Pulmonary artery endothelial cell (primary cell): ENCODE measurements at places on chromosomes 5 and 9. TPM values are rescaled to one million over a fixed set of nuclear protein-coding genes. Genes with fewer than 3 reads are reported as not detected.

- DNase-seq, result no peak
Observed at GRCh38 chr9:107292821-107293542, 9.9 kb downstream of the RAD23B start.

Gene OBP2B
- total RNA-seq, result not detected in 2 replicates

Gene CTSL
- 104 and 178 TPM in 2 replicates for total RNA-seq

DNA sequence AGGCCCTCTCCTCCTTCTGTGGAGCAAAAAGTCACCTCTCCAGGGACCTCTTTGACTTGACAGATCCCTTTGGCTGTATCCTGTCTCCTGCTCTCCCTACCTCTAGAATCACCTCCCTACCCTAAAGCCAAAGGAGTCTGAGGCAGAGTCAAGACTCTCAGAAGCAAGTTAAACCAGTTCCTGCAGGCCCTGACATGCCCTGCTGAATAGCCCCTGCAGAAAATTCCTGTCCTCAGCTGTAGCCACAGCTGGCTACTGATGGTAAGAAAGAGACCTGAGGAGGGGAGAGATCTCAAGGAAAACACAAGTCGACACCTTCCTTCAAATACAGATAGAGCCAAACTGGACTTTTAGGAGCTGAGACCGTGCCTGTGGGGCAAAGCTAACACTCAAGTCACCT, 23.7 kb upstream of the UBAP2 start:
- no peak for DNase-seq

GRCh38 chr5:142904416-142904815, 134.2 kb downstream of the ARHGAP26 start:
- DNase-seq, result no peak

DNA sequence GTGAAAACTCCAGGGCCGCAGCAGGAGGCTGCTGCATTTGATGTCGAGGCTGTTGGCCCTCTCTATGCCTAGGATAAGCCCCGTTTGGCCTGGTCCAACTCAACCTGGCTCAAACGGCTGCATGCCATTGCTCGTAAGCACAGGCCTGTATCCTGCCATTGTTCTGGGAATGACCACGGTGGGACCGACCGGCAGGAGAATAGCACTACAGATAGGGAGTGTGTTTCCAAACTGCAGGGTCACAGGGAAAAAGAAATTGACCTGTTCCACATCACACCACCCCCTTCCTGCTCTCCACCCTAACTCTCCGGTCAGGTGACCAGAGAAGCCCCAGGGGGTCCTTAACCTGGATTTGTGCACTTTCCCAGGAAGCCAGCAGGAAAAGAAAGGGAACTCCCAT, 278.7 kb upstream of the KLF4 start:
- DNase-seq, result no peak

Gene CTXN3
- total RNA-seq, result not detected in 2 replicates

Gene CDX1
- total RNA-seq, result not detected in 2 replicates

Gene CER1
- total RNA-seq, result not detected in 2 replicates

DNA sequence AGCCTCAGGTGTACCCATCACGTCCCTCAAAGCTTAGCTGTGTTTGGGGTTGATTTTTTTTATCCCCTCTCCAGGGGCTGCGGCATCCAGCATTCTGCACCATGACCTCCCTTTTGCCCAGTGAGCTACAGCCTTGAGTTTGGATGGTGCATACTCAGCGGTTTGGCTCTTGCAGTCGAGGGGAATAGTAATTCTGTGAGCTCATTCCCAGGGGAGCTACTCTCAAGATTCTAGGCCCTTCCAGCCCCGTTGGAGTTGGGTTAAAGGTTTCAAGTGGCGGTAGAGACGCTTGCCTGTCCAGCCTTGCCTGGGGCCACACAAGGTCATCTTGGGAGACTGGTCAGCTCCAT, 102.2 kb upstream of the SPRY4 start:
- DNase-seq, result no peak

Gene NXNL2
- not detected in 2 replicates for total RNA-seq

Gene SPATA31C1
- total RNA-seq, result not detected in 2 replicates

DNA sequence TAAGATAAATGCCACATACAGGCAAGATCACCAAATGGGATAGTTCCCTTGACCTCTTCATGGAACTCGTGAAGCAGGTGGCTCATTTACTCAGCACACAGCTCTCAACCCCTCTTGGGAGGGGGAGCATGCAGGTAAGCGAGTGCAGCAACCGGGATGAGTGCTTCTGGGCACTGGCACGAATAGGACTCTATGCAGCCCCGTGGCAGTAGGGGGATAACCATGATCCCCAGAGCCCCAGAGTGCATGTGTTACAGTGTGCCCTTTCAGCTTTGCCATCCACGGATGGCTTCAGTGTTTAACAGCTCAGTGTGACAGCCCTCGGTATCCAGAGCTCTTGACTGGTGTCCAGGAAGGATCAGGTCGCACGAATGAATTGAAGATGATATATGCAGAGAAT, 1187.1 kb downstream of the CDH9 start:
- DNase-seq, result no peak

- DNase-seq, result no peak
Observed at GRCh38 chr5:151470439-151470838, 23.0 kb downstream of the SLC36A1 start.

- DNase-seq, result no peak
Observed at GRCh38 chr9:106478312-106478711, 384.7 kb upstream of the ZNF462 start.

Gene PCDHGA4
- total RNA-seq, result 2.0 and 3.5 TPM in 2 replicates

GRCh38 chr5:6496207-6496584, 47.5 kb downstream of the UBE2QL1 start:
- DNase-seq, result no peak

GRCh38 chr9:101209670-101210069, 175.1 kb downstream of the BAAT start:
- DNase-seq, result no peak

- DNase-seq, result peak; percentile 85
Observed at GRCh38 chr5:132294728-132295504, 722 bp downstream of the SLC22A4 start.

Gene LCNL1
- not detected in 2 replicates for total RNA-seq

GRCh38 chr5:128927644-128928043, 37.6 kb upstream of the SLC27A6 start:
- no peak for DNase-seq

DNA sequence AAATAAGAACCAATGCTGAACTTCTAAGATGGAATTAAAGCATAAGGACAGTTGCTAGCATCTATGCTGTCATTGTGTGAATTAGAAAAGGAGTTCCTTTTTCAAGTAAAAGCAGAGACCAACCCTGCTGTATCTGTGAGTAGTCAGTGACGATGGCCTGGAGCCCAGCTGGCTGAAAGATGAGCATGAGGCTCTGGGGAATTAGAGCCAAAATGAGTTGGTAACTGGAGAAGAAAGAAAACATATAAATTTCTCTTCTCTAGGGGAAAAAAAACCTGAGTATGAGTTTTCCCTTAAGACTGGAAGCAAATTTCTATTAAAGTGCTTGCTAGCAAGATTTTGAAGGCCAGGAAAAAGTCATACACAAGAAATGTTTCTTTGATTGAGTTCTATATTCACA, 1.6 kb upstream of the SPZ1 start:
- DNase-seq, result no peak

DNA sequence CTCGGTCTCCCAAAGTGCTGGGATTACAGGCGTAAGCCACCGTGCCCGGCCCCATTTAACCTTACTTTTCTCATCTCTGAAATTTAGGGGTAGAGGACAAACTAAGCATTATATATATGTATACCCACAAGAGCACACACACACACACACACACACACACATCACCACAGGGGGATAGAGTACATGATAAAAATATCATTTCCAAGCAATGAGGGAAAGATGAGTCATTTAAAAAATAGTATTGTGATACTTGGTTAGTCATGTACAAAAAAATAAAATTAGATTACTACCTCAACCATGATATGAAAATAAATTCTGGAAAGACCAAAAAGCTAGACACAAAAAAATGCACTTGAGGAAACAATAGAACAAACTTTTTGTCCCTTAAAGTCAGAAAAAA, 67.2 kb downstream of the CDH18 start:
- DNase-seq, result no peak

Gene CCDC192
- total RNA-seq, result not detected in 2 replicates

Gene KLHL3
- total RNA-seq, result 14.9 and 20.0 TPM in 2 replicates

Gene C9orf153
- total RNA-seq, result 0.07 and 0.14 TPM in 2 replicates

- DNase-seq, result no peak
Observed at GRCh38 chr9:92171822-92172221, 56.6 kb upstream of the SPTLC1 start.

GRCh38 chr9:100865111-100865510, 163.4 kb upstream of the PLPPR1 start:
- DNase-seq, result no peak

DNA sequence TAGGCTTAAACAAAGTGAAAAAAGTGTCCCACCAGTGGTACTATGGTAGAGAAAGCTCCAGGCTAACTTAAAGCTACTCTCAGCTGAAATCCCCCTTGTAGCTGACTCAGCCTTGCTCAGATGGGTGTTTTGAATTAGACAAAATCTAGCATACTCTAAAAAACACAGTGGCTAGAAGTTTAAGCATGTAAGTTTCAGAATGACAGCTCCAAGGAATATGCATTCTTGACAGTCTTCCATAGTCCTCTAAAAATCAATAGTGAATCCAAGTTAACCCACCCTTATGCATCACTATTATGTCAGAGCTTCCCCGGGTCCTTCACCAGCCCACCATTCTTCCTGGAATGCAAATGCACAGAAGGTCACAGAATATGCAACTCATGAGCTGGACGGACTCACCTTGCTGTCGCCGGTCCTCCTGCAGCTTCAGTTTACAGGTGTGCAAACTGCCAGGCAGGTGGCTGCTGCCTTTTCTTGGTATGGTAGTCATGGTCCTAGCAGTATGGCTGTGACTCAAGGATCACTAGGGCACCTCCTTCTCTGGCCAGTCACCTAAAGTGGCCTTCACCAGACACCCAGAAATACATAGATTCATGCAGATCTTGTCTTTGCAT, 668 bp downstream of the RANBP3L start:
- no peak for DNase-seq

DNA sequence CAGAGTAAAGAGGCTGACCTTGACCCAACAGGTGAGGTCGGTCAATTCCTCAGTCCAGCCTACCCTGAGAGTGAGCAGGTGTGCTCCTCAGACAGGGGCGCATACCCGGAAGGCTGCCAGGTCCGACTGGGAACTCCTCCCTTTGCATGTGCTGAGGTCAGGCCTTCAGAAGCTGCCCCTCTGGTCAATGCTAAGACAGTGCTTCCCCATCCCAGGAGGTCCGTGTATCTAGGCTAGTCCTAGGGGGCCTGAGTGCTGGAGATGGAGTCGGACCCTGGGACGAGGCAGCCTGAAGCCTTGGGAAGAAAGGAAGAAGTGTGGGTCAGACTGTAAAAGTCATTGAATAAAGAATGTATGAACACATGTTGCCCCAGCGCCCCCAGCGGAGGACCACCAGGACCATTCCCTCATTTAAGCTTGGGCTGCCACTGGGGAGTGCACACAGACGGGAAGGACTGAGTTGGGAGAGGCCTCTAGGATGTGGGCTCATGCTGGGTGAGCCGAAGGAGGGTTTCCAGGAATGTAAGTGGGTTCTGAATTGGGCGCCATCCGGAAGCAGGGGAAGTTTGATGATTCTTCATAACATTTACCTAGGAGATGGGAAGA, 41.0 kb upstream of the GFPT2 start:
- no peak for DNase-seq

DNA sequence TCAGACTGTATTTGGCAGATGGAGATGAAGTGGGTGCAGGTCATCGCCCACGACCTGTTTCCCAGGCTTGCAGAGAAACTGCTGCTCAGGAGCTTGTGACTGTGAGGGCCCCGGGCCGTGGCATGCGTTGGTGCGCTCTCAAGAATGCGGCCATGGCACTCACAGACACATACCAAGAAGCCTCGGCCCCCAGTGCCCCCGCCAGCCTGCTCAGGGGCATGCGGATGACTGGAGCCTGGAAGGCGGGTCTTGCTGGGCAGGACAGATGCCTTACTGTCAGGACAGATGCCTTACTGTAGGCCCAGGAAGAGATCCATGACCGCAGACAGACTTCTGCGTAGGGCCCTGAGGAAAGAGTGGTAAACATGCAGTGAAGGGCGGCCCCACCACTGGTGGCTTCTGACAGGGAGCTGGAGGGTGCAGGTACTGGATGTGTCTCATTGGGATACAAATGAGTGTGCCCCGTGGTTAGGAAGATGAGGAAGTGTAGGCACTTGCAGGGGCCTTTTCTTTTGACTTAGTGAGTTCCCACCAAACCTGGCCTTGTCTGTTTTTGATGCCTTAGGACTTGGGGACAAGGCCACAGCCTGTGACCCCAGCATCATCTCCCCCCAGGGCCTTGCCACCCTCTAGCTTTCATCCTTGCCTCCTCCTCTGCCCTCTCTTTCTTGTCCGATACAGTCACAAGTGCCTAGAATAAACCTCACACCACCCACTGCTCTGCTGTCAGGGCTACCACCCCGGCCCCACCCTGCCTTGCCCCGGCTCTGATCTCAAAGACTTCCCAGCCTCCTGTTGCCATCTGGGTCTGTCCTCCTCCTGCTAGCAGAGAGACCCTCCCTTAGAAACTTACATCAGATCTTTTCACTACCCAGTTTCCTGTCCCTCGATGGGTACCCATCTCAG, 68.8 kb upstream of the ABL1 start:
- DNase-seq, result no peak

Gene IFNB1
- not detected in 2 replicates for total RNA-seq

- DNase-seq, result no peak
Observed at GRCh38 chr5:43433382-43433781, 21.2 kb upstream of the CCL28 start.

Gene NUTM2F
- not detected in 2 replicates for total RNA-seq

Gene BTNL9
- total RNA-seq, result 0.04 and 0.07 TPM in 2 replicates

- DNase-seq, result no peak
Observed at GRCh38 chr9:21708856-21709255, 93.6 kb upstream of the MTAP start.

- no peak for DNase-seq
Observed at GRCh38 chr9:114369216-114370130, 18.3 kb downstream of the AKNA start.

DNA sequence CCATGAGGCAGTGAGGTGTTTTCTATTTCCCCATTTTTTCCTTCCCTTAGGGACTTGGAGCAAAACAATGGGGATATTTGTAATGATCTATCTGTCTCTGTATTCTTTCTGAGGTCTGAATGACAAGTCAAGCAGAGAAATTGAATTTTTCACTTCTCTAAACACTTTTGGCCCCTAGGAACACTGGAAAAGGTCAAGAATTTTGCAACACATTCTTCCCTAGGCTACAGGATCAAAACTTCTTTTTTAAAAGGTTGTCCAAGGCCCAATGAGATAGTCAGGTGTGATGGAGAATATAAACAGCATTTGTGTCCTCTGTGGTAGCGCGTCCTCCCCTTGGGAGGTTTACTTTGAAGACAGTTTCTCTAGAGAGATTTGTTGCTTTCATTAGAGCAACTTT, 620.5 kb downstream of the TLR4 start:
- DNase-seq, result no peak

Gene MAP1B
- 109 and 155 TPM in 2 replicates for total RNA-seq

DNA sequence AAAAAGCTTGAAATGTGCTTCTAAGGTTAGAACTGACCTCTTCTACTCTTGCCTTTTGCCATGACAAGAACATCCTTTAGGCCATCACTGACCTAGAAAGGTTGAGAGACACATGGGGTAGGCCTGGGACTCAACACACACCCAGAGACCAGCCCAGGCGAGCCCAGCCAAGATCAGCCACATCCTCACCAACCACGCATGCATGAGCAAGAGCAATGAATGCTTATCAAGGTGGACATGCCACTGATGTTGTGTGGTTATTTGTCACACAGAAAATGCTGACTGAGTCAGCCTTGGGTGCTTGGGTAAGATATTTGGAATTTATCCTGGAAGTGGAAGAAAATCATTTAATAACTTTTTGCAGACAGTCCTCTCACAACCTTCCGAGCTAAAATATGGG, 39.4 kb downstream of the SMIM23 start:
- DNase-seq, result no peak
